CD8-positive, alpha-beta T cell (primary cell): ENCODE measurements at places on chromosomes 5 and 9.

- DNase-seq: no peak
Measured at GRCh38 chr9:89638359-89638758, 33.5 kb downstream of the GADD45G start.

- no peak for DNase-seq
Measured at GRCh38 chr5:115788440-115788839, 28.0 kb downstream of the CDO1 start.

- no peak for DNase-seq
Measured at GRCh38 chr5:145341842-145342241, 493.3 kb downstream of the PRELID2 start.

DNA sequence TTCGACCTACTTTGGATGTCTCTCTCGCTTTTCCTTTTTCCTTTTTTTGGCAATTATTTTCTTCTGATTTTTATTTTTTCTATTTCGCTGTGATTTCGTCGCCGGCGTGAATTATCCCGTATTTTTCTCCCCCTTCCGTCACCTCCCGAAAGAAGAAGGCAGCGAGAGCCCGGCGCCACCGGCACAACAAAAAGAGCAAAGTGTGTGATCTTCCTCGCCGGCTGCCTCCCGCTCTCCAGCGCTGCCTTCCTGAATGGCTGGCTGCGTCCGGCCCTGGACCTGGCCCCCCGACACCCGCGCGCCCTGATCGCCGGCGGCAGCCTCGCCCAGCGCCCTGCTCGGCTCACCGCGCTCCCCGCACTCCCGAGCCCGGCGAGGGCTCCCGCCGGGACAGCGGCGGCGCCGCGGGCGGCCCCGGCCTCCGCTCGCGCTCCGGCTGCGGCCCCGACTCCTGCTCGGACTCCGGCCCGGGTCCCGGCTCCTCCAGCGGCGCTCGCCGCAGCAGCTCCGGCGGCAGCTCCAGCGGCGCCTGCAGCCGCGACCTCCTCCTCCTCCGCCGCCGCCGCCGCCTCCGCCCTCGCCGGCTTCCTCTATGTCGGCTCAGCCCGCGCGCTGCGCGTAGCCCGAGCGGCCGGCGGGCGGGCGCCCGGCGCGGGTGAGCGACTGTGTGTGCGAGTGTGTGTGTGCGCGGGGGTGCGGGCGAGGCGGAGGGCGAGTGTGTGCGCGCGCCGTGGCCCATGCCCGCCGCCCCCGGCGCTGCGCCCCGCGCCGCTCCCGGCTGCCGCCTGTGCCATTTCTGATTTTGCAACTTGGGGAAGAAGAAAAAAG is 960 bp downstream of the NR2F1 start:
- DNase-seq: no peak

DNA sequence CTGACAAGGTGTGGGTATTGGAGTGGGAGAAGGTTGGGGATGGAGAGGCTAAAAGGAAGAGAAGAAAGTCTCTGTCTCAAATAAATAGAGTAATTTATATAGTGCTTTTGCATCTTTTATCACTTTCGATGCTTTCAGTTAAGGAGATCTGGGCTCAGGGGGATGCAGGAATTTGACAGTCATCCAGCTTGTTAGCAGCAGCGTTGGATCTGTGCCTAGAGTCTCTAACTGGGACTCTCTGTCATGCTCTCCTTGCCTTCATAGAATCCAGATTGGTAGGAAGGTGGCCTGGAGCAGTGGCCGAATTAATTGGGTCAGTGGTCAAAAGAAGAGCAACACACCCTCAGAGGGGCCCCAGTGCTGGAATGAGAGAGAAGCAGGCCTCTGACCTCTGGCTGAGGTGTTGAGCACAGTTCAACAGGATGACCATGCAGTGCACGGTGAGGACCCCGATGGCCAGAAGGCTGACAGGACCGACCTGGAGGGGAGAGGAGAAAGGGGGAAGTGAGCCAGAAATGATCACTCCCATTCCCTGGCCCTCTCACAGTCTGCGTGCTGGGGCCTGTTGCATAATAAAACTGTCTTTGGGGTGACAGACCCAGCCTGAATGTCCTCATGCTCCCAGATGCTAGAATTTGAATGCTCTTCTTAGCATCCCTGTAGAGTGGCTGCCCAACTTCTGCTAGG is 7.6 kb downstream of the SLC36A3 start:
- no peak for DNase-seq

- no peak for DNase-seq
Measured at GRCh38 chr5:36177154-36177553, 25.2 kb downstream of the SKP2 start.

DNA sequence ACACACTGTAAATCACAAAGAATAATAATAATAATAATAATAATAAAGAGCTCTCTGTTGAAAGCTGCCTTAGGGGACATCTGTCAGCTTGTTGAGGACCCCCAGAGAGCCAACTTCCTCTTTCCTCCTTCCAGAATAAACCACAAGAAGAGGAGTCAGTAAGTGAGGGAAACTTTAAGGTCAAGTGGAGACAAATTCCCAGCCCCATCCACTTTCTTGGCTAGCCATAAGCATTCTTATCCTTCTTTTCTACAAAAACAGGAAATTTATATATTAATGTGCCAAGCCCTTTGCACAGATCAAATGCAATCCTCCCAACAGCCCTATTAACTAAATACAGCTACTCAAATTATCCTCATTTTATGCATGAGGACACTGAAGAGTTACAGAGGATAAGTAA is 9.4 kb upstream of the C5orf58 start:
- no peak for DNase-seq

GRCh38 chr5:112412346-112412745 is 6.7 kb downstream of the EPB41L4A start:
- DNase-seq: no peak

GRCh38 chr5:115309751-115310370 is 13.4 kb upstream of the CCDC112 start:
- DNase-seq: no peak

GRCh38 chr5:59599729-59600128 is 293.8 kb downstream of the PDE4D start:
- DNase-seq: no peak

GRCh38 chr9:21991072-21991959 is 2.9 kb downstream of the CDKN2A start:
- no peak for DNase-seq

GRCh38 chr9:92496396-92497176 is 14.3 kb upstream of the ASPN start:
- no peak for DNase-seq

GRCh38 chr5:67202828-67203227 is 6.2 kb upstream of the CD180 start:
- no peak for DNase-seq

DNA sequence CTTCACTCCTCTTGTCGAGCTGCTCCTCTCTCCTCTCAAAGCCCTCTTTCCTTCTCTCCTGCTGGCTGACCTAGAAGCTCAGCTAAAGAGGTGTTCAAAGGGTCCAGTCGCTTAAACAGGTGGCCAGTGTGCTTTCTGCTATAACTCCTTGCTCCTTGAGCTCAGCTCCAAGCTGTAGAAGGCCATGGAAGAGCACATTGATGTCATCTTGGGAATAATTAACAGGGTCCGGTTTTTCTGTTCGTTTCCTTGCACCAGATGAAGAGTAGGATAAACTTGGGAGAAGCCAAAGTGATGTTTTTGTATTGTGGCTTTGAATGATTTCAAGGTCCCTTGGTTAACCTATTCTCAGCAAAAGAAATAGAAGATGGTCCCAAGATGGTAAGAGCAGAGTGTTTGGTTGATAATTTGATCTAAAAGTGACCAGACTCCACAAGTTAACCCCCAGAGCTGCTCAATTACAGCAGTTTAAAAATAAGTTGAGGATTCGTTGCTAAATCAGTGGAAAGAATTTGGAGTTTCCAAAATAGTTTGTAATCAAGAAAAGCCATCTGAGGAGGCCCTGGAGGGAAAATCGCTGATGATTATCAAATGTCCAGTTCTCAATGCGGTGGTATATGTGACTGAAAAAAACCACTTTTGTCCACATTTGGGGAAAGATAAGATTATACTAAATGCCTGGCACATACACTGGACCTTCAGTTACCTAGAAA is 148.1 kb downstream of the DOCK8 start:
- DNase-seq: no peak

- no peak for DNase-seq
Measured at GRCh38 chr5:82595113-82595512, 317.0 kb upstream of the RPS23 start.

DNA sequence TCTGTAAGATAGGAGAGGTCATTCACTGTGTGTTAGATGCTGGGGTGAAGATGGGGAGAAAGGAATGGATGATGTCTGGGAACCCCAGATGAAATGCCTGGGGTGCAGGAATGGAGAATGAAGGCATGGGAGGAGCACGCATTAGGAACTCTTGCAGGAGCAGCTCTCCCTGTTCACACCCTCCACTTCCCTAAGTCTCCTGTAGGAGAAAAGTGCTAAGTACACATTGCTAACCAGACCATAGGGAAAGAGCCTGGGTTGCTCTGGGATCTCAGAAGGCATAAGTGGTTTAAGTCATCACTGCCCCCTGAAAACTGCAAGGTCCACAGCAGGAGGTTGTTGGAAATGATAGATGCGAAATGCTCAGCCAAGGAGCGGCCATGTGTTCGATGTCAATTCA is 163.1 kb downstream of the SEC61B start:
- no peak for DNase-seq

DNA sequence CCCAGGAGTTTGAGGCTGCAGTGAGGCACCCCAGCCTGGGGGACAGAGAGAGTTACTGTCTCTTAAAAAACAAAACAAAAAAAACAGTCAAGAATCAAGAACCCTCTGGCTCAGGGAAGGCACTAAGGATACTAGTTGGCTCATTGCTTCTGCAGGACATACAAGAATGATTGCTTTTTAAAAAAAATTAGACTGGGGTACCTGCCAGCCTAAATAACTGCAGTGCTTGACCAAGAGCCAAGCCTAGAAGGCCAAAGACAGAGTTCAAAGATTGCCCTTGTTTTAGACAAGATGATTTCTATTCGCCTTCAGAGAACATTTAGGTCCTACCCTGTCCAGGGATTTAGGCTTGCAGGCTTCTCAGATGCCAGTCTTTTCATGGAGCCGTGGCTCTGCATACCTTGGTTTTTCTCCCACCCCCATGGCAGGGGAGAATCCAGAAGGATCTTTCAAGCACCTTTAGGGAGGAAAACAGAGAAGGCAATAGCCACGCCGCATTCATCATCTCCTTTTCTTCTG is 93.7 kb upstream of the IL6ST start:
- DNase-seq: no peak

DNA sequence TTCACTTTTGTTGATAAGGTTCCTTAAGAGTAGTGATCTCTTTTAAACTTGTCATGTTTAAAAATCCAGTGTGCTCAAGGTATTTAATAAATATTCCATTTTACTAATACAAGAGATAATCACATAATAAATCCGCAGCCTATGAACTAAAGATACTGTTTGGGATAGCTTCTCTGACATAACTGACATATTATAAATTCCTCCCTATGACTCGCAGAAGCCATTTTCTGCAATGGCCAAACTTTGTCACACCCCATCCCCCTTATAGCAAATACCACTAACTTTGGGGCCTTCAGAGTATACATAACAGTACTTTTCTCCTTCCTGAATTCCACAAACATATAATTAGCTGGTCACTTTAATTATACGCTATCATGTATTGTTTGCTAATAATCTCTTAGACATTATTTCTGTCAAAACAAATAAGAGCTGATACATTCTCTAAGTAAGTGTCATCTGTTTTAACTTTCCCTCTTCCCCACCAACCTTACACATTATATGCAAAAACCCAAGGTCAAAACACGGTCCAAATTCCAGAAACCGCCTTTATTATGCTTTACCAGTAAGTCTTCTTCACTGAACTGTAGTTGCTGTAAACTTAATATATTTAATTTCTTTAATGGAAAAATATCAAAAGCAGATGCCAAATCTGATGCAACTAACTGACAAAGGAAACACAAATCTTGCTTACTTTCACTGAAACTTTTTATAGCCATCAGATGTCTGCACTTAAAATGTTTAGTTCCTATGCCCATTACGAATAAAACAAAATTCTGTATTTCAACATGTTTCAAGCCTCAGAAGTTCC is 971 bp downstream of the TMEM267 start:
- no peak for DNase-seq

- no peak for DNase-seq
Measured at GRCh38 chr5:112083623-112084022, 326.6 kb upstream of the NREP start.

DNA sequence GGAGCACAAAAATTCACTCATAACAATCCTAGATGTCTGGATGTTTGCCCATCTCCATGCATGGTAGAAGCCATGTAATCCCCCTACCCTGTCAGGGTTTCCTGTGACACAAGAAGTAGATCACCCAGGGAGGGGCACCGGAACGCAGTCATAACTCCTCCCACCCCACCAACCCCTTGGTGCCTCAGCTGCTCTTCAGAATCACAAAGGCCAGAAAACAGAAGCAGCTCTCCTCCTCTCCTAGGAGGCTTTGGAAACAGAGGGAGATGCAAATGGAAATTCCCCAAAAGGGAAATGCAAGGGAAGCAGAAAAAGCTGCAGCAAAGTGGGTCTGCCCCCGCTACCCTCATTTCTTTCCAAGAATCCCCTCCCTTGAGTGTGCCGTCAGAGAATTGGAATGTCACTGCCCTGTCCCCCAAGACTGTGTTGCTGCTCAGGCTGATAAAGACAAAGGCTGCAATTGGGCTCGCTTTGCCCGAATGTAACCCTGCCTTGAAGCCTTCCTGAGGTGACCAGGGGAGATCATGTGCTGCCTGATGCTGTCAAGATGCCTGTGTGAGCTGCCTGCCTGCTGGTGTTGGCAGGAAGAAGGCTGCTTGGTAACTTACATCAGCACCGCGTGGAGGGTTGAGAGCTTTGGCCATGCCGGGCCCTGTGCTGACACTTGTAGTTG is 65.5 kb upstream of the ABCA1 start:
- no peak for DNase-seq

DNA sequence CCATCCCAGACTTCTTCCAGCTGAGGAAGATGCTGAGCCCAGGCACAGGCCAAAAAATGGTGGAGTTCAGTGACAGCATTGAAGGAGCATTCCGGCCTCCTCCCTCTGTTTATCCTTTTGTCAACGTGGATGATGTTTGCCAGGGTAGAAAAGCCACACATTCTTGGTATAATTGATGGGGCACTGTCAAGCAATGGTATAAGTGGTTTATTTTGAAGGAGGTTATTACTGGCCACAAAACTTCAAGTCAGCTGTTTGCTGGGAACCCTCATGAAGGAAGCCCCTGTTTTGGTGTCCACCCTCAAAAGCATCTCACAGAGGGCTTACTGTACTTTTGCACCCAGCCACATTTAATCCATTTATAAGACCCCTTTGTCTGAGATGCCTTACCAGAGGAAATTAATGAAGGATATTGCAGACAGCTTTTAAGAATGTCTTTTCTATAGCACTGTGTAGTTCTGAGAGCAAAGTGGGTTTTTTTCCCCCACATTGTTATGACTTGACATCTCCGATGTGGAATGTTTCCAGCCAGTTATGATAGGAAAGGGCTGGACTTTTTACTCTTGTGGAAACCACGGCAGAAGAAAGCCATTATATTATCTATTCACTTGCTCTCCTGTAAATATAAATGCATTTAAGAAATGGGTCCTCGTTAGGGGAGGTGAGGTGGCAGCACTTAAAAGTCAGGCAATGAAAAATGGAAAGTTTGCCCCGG is 95.5 kb upstream of the SPATA31D4 start:
- DNase-seq: no peak
